ENCODE measurements at places on chromosomes 11 and 22.
A peak's percentile ranks its signal among the peaks of the same experiment; 100 is the strongest.

DNA sequence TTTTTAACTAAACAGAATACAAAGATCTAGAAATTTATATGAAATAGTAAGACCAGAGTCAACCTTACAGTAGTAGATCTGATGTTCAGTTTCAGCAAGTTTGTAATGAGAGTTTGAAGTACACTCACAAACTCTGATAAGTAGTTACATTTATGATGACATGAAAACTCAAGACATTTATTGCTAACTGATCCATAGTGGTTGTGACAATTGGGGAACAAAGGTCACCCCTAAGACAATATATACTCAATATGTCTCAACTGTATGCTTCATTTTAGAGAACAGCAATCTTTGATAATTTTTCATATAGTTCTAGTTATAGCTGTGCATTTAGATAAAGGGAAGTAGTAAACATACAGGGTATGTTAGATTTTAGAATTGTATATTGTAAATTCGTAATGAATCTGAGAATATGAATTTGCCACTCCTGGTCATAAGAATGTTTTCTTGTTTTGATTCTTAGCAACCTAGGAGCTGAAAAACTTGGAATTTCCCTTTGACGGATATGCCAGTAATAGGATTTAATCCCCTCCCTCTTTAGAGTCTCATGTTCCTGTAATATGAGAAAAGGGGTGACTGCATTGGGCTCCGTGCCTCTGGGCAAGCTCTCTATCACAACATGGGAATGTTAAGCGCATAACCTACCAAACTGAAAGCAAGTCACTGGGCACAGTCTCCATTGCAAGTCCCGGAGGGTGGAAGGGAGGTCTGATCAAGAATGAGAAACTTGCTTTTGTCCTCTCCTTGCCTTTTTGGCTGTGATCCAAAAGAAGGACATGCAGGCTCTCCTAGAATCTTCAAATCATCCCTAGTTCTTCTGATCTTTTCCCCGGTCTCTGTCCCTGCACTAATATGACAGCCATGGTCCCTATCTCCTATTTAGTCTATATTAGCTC lies 11.4 kb downstream of the OR10D3 start:
- DNase-seq = no peak

DNA sequence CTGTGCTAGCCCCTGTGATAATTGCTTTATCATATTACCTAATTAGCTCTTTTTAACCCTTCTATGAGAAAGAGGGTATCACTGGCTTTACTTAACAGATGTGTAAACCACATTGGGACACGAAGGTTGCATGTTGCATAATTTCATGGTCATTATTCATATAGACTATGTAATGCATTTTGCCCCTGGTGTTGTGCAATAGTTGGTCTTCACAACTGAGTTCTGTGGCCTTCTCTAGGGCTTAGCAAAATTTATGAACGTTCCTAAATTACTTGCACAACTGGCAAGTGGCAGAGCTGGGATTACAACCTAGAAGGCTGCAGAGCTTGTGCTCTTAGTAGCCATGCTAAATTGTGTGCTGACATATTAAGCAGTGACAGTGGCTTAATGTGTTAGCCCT lies 34.6 kb upstream of the PDGFD start:
- no peak for DNase-seq

- no peak for DNase-seq
Measured at GRCh38 chr11:63017306-63017974, 1.8 kb upstream of the SLC22A8 start.

DNA sequence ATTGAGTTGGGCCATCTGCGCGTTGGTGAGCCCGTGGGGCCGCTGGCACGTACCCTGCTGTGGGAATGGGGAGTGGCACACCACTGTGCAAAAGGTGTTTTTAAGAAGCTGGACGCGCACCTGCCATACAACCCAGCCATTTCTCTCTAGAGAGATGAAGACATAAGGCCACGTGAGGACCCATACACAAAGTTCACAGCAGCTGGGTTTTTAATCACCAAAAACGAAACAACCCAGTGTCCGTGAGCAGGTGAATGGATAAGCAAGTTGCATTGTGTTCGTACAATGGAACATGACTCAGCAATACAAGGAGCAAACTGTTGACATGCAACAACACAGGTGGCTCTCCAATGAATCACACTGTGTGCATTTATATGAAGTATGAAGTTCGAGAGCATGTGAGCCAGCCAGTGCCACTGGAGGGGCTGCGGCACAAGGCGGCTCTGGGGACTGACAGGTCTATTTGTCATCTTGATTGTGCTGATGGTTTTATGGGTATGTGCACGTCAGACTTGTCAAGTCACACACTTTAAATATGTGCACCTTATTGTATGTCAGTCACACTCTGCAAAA lies 30.6 kb upstream of the PANX2 start:
- no peak for DNase-seq

- peak; percentile 58 for DNase-seq
Measured at GRCh38 chr22:20803696-20804324, 29.9 kb downstream of the SERPIND1 start.

DNA sequence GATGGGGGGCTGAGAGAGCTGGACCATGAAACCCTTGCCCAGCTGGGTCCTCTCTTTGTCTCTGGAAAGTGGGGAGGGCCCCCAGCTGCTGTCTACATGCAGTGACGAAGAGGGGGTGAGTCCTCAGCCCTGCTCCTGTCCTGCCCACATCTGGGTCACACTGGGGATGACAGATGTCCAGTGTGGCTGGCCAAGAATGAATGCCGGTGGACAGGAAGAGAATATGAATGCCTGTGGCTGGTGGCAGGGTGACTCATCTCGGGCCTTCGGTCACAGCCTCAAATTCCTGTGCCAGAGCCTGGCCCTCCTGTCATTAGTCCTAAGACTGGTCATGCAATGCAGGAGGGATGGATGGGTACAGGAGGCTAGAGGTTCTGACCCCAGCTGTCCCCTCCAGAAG lies 2.2 kb upstream of the PNPLA3 start:
- no peak for DNase-seq

DNA sequence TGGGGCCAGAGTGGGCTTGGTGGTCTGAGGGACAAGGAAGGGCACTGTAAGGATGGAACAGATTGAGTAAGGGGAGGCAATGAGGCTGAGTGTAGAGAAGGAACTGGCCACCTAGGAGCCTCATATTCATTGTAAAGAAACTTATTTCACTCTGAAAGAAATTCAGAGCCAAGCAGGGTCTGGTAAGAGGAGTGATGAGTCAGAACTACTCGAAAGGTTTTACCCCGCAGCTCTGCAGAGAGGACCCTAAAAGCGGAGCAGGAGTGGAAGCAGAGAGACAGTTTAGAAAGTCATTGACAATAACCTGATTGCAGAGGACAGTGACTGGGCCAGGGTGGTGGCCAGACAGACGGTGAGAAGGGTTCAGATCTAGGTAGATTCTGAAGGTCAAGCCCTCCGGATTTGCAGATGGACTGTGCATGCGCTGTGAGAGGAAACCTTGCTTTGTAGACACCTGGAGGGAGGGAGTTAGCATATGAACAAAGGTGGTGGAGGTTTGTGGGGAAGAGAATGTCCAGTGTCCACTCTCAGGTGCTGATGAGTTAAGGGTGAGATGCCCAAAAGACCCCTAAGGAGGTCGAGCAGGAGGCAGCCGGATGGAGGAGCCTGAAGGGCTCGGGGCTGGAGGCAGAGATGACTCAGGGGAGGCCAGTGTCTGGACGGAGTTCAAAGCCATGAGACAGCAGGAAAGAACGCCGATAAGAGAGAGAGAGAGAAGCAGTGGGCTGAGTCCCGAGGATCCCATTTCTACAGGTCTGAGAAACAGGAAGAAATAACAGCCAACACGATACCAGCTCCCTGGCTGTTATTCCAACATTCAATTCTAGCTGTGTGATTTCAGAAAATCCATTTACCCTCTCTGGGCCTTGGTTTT lies 546.0 kb downstream of the BRD1 start:
- no peak for DNase-seq

- no peak for DNase-seq
Measured at GRCh38 chr22:39574779-39575551, 4.4 kb downstream of the CACNA1I start.

- DNase-seq = no peak
Measured at GRCh38 chr11:108559340-108559739, 34.2 kb downstream of the EXPH5 start.

GRCh38 chr11:92848578-92848977 lies 120.9 kb upstream of the MTNR1B start:
- DNase-seq = no peak

GRCh38 chr11:120168960-120169681 lies 31.2 kb upstream of the TRIM29 start:
- peak; percentile 71 for DNase-seq

- DNase-seq = peak; percentile 47
Measured at GRCh38 chr11:72352859-72353551, 81.3 kb downstream of the CLPB start.

DNA sequence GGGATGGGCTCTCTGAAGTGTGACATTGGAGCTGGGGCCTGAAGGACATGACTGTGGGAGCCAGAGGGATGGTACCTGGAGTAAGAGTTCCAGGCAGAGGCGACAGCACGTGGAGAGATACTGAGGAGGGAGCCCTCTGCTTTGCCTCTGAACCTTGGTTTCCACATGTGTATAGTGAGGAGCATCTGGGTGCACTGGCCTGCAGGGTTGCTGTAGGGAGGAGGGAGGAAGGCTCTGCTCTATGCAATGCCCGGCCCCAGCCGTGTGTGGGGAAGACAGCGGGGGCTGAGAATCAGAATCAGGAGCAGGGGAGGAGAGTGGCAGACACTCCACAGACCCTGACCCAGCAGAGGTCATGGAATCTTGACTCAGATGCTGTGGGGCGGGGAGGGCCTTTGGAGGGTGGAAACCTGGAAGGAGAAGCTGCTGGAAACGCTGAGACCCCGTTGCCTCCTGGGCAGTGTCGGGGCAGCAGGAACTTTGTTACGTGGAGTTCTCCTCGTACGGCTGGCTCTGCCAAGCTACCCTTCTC lies 4.0 kb downstream of the SCYL1 start:
- no peak for DNase-seq

DNA sequence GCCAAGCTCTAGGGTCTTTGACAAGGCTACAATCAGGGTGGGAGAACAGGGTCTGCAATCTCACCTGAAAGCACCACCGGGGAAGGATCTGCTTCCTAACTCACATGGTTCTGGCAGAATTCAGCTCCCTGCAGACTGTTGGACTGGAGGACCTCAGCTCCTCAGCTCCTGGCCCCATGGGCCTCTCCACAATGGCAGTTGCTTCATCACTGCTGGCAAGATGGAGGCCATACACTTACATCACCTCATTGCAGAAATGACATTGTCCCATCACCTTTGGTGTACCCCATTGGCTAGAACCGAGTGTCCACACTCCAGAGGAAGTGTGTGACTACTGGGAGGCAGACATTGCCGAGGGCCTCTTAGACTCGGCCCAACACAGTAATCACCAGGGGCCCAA lies 20.9 kb upstream of the MPPED1 start:
- DNase-seq = no peak

DNA sequence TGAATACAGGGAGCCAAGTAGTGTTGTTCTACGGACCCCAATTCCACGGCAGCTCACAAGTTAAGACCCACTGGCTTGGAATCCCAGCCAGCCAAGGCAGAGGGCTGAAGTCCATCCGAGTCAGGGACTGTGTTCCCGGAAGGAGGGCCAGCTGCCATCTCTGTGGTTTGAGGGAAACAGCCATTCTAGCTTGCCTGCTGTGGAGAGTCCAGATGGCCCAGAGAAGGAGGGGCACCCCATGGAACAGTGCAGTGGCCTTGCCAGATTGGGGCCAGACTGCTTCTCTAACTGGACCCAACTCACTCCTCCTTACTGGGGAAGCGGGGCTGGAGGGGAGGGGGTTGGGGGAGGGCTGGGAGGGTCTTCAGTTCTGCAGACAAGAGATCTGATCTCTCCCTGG lies 156.4 kb downstream of the FAM181B start:
- DNase-seq = no peak

DNA sequence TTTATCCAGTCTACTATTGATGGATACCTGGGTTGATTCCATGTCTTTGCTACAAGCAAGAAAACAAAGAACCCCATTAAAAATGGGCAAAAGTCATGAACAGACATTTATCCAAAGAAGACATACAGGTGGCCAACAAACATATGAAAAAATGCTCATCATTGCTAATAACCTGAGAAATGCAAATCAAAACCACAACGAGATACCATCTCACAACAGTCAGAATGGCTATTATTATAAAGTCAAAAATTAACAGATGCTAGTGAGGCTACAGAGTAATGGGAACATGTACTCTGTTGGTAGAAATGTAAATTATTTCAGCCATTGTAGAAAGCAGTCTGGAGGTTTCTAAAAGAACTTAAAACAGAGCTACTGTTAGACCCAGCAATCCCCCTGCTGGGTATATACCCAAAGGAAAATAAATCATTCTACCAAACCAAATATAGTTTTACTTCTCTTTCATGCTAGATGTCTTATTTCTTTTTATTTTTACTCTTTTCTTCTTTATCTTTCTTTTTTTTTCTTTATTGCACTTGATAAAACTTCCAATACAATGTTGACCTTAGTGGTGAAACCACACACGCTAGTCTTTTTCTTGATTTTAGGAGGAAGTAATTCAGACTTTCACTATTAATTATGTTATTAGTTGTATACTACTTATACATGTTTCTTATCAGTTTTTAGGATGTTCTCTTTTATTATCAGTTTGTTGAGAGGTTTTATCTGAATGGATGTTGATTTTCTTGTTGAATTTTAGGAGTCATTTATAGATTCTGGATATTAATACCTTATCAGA lies 14.3 kb downstream of the TRIM22 start:
- no peak for DNase-seq

GRCh38 chr11:68016161-68016903 lies 6.2 kb downstream of the ALDH3B1 start:
- no peak for DNase-seq

- no peak for DNase-seq
Measured at GRCh38 chr11:73271936-73272679, at the start of gene P2RY6. Gene P2RY6, plus strand, starts transcription at chr11:73272338. Its CDS starts 24,181 bp downstream, at chr11:73296519.

DNA sequence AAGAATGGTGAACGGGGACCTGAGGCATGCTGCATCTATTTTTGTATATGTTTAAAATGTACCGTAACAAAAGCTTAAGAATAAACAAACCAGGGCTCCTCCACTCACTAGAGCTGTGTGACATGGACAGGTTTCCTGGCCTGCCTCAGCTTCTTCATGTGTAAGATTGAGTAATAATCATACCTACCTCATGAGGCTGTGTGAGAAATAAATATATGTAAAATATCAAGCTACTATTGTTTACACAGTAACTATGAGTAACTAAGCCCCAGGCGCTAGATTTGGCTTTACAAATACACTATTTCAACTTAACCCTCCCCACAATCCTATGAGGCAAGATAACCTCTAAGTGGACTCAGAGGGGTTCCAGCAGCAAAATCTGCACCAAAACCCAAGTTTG lies 66.4 kb downstream of the SMCO4 start:
- no peak for DNase-seq

- DNase-seq = no peak
Measured at GRCh38 chr11:58395581-58395980, 11.1 kb downstream of the OR5B3 start.

DNA sequence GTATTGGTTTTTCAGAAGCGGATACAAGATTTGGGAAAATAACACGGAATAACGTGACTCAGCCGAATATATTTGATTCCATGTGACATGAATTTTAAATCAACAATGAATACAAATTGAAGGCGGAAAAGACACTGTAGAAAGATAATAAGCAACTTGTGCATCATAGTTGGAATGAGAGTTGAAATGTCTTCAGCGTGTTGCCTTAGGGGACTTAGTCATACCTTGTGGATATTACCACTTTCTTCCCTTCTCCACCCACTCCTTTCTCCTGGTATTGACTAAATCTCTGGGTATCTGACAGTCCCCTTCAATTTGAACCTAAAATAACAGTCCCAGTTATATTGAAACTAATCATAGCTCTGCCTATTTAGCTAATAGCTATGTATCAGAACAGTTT lies 2373.1 kb upstream of the RAG2 start:
- DNase-seq = no peak
